Activated T-cell treated with anti-CD3 and anti-CD28 coated beads, Interleukin-2, amount 50 U/mL, for 1 hour (primary cell): ENCODE measurements at places on chromosomes 5 and 9.

DNA sequence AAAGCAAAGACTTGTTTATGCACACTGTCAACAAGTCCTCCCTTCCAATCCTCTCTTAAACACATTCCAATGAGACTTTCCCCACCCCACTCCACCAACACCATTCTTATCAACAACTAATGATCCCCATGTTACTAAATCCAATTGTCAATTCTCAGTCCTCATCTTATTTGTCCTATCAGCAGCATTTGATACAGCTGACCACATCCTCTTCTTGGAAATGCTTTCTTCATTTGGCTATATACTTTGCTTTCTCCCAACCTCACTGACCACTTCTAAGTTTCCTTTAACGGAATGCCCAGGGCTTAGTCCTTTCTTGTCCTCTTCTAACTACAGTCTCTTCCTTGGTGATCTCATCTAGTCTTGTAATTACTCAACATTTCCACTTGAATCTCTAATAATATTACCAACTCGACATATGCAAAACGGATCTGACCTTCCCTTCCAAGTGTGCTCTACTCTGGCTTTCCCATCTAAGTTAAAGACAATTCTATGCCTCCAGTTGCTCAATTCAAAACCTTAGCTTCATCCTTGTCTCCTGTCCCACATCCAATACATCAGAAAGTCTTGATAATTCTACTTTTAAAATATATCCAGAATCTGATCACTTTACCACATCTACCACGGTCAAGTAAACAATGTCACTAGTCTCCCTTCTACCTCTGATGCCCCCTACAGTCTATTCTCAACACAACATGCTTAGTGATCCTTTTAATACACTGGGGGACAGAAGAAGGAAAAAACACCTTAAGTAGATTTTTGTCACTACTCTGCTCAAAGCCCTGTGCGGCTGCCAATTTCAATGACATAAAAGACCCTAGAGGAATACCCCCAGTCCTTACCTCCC is 25.5 kb downstream of the AGTPBP1 start:
- DNase-seq: no peak

- no peak for DNase-seq
Measured at GRCh38 chr5:143790457-143791112, 21.4 kb upstream of the HMHB1 start.

DNA sequence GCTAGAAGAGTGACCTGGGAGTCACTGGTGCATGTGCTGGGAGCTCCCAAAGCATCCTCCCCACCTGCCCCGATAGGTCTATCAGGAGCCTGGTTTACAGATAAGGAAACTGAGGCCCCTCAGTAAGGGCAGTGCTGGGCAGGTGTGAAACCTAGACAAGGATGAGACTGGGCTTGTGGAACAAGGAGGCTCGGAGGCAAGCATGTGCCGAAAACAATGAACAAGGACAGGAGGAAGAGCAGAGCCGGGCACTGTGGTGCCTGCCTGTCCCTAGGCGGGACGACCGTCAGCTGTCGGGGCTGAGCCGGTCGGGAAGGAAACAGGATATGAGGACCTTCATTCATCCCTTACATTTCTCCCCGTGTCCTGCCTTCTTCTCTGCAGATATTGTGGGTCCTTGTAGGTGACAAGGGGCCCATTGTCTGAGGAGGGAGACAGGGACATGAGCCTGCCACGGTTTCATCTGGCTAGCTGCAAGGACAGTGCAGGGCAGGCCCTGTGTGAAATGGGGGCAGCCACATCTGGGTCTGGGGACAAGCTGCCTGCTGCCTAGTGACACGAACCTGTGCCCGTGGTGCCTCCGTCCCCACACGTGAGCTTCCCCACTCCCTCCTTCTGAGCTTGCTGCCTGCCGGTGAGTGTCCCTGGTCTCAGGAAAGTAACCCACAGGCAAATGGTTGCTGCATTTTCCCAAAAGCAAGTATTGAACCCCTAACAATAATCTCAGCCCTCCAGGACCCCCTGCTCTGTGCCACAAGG is 18.6 kb downstream of the FGD3 start:
- peak; percentile 31 for DNase-seq

GRCh38 chr5:131022811-131023497 is 142.1 kb downstream of the HINT1 start:
- DNase-seq: no peak

DNA sequence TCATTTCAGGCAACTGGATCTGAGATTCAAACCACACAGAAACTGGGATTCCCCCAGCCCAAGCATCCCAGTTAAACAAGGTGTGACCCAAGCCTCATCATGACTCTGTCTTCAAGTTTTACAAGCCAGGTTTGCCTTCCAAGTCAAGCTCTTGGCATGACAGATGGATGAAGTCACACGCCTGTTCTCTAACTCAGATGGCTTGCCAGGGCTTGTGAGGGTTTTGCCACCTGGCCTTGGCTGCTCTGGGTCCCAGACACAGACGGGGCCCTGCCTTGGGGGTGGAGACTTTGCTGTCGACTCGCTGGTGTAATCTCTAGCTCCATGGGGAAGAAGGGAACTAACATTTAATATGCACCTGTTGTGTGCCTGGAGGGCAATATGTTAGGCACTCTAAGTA is 95.8 kb upstream of the RARS1 start:
- DNase-seq: no peak

DNA sequence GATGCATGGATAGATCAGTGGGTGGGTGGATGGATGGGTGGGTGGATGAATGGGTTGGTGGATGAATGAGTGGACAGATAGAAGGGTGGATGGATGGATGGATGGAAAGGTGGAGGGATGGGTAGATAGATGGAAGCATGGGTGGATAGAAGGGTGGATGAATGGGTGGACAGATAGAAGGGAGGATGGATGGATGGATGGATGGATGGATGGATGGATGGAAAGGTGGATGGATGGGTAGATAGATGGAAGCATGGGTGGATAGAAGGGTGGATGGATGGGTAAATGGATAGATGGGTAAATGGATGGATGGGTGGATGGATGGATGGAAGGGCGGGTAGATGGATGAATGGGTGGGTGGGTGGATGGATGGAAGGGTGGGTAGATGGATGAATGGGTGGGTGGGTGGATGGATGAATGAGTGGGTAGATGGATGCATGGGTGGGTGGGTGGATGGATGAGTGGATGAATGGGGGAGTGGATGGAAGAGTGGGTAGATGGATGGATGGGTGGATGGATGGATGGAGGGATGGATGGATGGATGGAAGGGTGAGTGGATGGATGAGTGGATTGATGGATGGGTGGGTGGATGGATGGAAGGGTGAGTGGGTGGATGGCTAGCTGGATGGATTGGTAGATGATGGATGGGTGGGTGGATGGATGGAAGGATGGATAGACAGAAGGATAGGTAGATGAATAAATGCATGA is 87.7 kb upstream of the ASS1 start:
- DNase-seq: no peak

- no peak for DNase-seq
Measured at GRCh38 chr5:875931-876330, 16.7 kb downstream of the BRD9 start.

DNA sequence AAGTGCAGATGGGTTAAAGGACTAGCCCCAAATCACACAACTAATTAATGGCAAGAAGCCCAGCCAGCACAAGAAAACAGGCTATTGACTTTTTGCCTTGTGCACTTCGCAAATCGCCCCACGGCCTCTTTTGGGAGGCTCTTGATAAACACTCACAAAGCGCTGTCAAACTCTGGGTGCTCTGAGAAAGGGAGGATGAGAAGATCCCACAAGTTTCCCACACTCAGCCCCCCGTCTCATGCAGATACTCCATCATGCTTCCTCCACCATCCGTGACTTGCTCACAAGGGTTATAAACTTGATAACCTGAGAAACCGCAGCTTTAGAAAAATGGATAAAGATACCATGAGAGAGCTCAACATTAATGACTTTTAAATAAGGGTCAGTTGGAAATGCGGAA is 219.7 kb downstream of the EBF1 start:
- no peak for DNase-seq

- no peak for DNase-seq
Measured at GRCh38 chr9:81083854-81084512, 605.4 kb downstream of the TLE1 start.

GRCh38 chr9:108786322-108786721 is 69.5 kb downstream of the ACTL7B start:
- no peak for DNase-seq
